ENCODE measurements at places on chromosomes 16 and 17.

DNA sequence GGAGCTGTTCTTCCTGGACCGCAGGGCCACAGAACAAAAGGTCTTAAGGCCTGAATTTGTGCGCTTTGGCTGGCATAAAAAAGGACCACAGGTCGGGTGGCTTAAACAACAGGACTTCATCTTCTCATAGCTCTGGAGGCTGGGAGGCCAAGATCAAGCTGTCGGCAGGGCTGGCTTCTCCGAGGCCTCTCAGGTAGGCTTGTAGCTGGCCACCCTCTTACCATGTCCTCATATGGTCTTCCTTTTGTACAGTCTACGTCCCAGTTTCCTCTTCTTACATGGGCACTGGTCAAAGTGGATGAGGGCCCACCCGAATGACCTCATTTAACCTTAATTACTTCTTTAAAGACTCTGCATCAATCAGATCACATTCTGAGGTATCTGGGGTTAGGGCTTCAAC is 257.6 kb downstream of the CBLN1 start:
- DNase-seq, result no peak

- peak; percentile 68 for DNase-seq
Measured at GRCh38 chr17:60947100-60947499, 269.4 kb downstream of the BCAS3 start.

DNA sequence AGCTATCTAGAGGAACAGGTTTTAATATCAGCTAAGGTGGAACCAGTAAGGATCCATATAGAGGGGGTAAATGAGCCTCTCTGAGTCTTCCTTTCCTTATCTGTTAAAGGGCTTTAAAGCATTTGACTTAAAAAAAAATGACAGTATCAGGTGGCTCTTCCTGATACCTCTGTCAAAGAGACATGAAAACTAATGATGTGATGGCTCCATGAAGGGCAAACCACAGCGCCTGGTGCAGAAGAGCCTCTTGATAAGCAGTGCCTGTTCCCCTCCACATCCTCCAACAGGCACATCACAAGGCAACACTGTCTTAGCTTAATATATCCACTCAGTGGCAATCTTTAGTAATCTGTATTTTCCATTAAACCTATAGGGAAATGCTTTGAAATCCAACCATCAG is 68.9 kb downstream of the USP31 start:
- DNase-seq, result no peak

GRCh38 chr17:80876950-80877728 is 114.5 kb upstream of the CHMP6 start:
- no peak for DNase-seq

GRCh38 chr17:8225813-8226535 is 15.6 kb upstream of the AURKB start:
- DNase-seq, result peak; percentile 91

- peak; percentile 82 for DNase-seq
Measured at GRCh38 chr17:29569245-29569950, 897 bp downstream of the TP53I13 start.

DNA sequence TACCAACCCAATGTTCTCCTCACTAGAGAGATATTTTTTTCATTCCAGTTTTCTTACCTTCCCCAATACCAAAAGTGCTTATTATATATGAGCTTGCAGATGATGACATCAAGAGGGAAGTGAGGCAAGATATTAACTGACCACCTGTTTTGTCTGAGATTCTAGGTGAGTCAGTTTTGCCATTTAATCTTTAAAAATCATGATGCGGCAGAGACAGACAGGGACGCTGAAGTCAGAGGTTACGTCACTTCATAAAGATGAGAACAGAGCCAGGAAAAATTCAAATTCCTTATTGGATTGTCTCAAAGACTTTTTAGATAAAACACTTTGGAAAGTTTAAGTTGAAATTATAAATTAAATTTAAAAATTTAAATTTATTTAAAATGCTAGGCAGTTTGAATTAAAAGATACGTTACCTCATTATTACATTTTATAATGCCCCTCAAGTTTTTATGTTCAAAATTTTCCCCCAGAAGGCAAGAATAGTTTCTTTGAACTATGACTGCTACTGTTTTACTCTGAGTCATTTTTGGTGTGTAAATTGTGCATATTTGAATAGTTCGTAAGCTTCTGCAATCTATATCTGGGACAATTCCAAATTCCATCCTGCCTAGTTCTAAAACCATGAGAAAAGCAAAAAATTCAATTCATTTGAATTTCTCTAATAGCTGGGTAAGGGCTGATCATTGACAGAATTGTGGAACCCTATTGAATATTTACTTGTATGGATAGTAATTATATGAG is 839.6 kb upstream of the GOT2 start:
- peak; percentile 95 for DNase-seq

- peak; percentile 76 for DNase-seq
Measured at GRCh38 chr17:67386965-67387551, 10.0 kb downstream of the PITPNC1 start.

DNA sequence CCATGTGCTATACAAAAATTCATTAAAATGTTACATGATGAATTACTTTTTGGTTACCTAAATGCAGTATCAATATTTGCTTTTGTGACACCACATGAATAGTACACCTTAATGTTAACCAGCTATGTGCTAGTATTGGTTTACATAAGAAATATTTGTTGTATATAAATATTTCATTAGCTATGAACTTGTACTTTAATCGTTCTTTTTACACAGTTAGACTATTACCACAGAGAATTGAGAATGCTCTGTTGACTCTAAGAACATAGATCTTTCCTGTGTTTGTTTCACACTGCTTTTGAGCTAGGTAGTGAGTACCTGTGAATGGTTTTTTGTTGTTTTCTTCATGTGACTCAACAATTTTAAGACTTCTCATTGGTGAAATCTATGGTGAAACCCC is 93.4 kb downstream of the KANSL1 start:
- DNase-seq, result no peak

DNA sequence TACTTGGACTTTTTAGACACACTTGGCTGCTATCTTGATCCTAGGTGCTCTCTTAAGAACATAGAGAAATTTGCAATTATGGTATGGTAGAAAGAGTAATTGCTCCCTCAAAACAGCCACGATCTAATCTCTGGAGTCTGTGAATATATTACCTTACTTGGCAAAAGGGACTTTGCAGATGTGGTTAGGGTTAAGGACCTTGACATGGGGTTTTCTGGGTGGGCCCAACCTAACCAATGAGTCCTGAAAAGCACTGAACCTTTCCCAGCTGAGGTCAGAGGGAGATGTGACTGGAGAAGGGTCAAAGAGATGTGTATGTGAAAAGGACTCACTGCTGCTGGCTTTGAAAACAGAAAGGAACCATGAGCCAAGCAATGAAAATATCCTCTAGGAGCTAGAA is 26.7 kb upstream of the MED13 start:
- DNase-seq, result no peak

DNA sequence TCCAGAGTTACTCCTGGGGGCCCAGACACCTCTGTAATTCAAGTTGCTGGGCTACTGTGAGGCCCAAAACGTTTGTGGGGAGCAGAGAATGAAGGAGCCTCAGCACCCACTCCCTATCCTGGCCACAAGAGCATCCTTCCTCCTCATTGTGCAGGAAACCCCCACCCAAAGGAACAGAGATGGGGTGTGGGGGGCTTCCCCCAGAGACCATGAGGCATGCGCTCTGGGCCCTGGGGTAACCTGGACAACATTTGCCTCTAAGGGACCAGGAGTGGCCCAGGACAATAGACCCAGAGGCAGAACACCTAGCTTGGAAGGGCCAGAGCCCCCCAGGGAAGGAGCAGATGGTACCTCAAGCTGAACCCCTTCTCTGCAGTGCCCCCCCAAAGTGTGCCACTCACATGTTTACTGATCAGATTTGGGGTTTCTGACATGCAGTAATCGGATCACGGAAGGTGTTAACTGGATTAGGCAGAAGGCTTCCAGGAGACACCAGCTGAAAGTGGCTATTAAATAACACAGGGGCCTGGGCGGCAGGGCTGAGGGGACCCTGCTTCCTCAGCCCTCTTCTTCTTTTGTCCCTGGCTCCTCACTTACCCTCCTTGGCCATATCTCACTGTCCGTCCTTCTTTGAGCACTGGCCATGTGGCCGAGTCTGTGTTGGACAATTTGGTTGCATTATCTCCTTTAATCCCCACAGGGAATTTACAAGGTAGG is 50.8 kb downstream of the SDK2 start:
- DNase-seq, result no peak

- peak; percentile 26 for DNase-seq
Measured at GRCh38 chr17:70517816-70518215, 348.5 kb downstream of the KCNJ2 start.

DNA sequence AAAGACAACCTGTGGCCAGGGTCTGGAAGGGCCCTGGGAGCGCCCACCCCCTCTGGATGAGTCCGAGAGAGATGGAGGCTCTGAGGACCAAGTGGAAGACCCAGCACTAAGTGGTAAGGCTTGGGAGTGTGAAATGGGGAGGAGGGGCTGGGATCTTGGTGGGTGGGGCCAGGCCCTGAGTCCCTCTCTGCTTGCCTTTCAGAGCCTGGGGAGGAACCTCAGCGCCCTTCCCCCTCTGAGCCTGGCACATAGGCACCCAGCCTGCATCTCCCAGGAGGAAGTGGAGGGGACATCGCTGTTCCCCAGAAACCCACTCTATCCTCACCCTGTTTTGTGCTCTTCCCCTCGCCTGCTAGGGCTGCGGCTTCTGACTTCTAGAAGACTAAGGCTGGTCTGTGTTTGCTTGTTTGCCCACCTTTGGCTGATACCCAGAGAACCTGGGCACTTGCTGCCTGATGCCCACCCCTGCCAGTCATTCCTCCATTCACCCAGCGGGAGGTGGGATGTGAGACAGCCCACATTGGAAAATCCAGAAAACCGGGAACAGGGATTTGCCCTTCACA is 1.2 kb upstream of the STARD3 start:
- no peak for DNase-seq

DNA sequence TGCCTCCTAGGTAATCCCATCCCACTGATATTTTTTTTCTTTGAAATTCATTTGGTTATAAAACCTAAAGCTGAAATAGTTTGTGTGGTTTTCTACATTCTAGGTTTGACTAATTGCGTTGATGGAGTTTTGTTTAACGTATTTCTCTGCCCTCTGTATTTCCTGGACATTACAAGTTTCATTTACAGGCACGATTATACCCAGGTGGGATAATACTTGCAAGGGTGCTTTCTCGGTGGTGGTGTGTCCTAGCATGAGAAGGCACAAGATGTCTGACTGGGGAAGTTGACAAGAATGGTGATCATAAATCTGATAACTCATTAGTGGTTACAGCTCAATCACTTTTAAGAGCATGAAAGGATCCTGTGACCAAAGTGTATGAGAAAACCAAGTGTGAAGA is 45.0 kb downstream of the DYNLRB2 start:
- DNase-seq, result no peak

- no peak for DNase-seq
Measured at GRCh38 chr16:85663891-85664321, 24.8 kb downstream of the GINS2 start.

GRCh38 chr16:35794896-35795295 is 2335.5 kb downstream of the TP53TG3F start:
- no peak for DNase-seq

DNA sequence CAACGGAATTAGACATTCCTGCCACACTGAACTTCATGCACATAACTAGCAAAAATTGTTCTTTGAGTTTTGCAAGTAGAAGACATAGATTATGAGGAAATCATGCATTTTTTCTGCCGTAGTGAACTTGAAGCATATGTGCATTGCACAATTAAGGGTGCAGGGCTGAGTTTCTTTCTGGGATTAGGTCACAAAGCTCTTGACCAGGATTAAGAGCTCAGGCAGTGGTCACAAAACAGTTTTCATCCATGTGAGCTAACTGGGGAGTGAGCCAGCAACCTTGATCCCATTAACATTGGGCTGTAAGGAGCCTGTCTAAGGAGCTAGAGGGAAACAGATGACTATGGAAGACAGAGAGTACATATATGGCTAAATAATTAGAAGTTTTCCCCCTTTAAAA is 143.7 kb downstream of the PMP22 start:
- DNase-seq, result no peak

DNA sequence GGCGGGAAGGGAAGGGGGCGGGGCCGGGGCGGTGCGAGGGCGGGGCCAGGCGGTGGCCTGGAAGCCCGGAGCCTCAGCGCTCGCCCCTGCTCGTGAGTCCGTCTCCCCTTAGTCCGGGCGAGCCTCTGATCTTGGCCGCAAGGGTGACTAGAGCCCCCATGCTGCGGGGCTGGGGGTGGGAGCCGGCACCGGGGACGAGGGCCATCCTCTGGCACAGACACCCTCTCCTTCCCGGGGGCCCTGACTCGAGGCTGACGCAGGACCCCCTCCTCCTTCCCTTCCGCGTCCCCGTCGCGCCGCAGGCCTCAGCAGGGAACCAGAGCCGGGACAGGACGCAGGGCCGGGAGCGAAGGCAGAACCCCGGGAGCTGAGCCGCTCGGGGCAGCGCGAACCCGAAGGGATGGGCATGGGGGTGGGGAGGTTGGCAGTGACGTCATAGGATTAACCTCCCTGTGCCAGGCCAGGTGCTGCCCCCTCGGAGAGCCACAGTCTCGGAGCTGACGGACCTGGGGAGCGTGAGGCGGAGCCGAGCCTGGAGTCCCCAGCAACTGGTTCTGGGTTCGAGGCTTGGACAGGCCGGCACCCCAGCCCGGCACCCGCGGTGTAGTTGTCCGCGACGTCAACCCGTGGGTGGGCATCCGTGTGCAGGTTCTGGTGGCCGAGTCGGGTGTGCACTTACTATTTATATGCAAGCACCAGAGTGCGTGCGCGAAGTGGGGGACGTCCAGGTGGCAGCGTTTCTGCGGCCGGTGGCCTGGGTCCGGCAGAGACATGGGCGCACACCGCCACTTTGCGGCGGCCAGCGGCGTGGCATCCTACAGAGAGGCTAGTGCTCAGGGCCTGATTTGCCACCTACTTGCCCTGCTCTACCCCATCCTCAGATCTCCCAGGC is 503 bp upstream of the PLCD3 start:
- peak; percentile 91 for DNase-seq

DNA sequence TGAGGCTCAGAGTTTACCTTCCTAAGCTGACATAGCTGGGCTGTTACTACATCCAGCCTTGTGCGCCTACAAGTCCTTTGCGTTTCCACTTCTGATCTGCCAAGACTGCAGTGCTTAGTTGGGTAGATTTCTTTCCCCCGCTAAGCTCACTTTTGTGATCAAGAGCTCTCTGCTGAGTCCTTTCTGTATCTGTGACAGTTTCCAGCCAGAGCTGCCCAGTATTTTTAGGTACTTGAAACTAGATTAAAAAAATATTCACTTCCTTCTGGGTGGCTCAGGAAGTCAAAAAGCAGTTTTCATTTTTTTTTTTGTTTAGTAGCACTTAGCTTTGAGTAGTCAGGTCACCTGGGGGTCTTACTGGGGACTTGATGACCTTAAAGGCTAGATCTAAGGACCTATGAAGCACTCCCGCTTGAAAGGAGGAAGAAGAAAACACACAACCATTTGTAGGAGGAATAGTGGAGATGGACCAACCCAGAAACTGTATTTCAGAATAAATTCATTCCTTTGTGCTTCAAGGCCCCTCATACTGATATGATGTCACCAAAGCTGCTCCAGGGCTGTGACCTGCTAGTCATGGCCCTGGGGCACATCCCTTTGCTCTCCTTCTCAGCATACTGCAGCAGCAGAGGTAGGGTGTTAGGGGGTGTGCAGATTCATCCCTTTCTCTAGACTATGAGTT is 75.6 kb upstream of the HNF1B start:
- peak; percentile 46 for DNase-seq

GRCh38 chr17:8453326-8453725 is 17.6 kb downstream of the NDEL1 start:
- no peak for DNase-seq

- DNase-seq, result no peak
Measured at GRCh38 chr16:7363422-7364417, 31.1 kb downstream of the RBFOX1 start.

GRCh38 chr17:15145621-15146020 is 119.5 kb downstream of the PMP22 start:
- DNase-seq, result no peak

GRCh38 chr17:17730250-17730935 is 49.1 kb downstream of the RAI1 start:
- no peak for DNase-seq

GRCh38 chr17:79565606-79566250 is 45.1 kb downstream of the RBFOX3 start:
- DNase-seq, result no peak
